Erythroblast (primary cell): ENCODE measurements at places on chromosomes 6 and 20.

GRCh38 chr6:35038076-35038475, 103.1 kb downstream of the TCP11 start:
- DNase-seq = no peak

DNA sequence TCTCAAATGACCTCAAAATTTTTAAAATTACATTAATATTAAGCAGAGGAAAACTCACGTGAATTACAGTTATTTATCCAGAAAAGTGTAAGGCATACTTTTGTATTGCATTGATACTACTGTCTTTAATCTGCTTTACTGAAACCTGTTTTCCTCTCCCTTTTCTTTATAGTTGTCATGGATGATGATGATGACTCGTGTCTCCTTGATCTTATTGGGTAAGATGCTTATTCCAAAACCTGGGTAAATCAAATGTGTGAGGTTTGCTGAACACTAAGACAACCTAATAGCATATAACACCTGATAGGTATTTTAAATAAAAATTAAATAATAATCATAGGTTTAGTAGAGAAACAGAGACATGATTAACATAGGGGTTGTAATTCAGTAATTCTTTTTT, 40.0 kb downstream of the BICRAL start:
- DNase-seq = no peak

DNA sequence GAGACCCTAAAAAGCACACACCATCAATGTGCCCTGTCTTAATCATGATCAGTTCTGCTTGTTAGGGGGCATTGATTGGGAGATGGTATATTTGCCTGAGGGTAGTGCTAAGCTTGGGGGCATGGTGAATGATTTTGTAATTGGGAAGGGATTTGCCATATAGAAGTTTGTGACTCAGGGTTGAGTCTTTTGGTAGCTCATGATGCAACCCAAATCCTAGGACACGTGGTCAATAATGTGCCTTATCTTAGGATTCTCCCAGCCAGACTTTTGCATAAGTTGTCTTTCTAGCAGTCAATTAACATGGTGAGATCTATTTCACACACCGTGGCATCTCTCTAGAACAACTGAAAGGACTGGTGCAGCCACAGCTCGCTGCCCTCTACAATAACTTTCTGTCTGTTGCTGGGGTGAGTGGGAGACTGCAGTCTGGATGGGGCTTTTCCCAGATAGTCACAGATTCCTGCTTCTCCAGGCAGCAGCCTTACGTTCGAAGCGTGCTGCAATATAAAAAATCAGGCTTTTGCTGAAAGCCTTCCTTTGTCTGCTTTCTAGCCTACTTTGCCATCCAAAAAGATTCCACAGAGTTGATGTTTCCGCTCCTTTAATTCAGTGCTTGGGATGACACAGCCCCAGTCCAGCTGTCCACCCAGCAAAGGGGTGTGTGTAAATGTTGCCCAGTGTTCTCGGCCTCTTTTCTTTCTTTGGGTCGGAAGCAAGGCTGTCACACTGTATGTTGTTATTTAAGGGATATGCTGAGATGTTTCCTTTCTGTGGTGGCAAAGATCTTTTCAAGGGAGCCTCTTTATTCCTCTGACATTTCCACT, 58.9 kb downstream of the ID4 start:
- DNase-seq = no peak

DNA sequence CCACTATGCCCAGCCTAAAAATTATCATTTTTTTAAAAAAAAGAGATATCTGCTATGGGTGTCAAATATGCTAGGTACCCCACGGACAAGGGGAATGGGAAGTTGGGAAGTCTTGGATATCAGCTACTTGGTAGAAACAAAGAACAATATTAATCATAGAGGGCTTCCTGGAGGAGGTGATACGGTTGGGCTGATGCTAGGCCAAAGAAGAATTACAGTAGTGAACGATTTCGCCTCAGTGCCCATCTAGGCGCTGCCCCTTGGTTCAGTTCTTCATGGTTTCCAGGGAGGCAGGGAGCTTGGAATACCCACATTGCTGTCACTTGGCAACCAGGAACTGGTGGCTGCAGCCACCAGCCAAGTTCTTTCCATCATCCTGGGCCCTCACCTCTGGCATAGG, 5.5 kb upstream of the PSMF1 start:
- DNase-seq = no peak
